SK-N-SH treated with all-trans-retinoic acid at 6 μM for 48 hours (cell line): ENCODE measurements at places on chromosomes 2 and 18.

- ATAC-seq: no peak
Measured at GRCh38 chr2:37886745-37887144, 38.3 kb upstream of the RMDN2 start.

- ATAC-seq: no peak
Measured at GRCh38 chr2:21194858-21195271, 71.1 kb downstream of the TDRD15 start.

- ATAC-seq: no peak
Measured at GRCh38 chr2:217283460-217283859, 423.6 kb upstream of the TNP1 start.

DNA sequence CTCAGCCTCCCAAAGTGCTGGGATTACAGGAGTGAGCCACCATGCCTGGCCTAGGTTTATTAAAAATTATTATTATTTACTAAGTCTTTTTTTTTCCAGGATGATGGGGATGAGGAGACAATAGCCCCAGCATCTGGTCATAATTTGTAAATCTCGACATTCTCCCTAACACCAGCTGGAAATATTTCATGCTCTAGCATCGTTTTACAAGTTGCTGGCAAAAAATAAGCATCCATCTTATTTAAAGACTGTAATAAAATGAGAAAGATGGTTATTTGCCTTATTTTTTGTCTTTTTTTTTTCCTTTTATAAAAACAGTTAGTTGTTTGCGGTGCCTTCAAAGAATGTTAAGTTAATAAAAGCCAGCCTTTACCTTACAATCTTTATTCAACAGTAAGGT, 56.7 kb downstream of the SF3B1 start:
- ATAC-seq: no peak

DNA sequence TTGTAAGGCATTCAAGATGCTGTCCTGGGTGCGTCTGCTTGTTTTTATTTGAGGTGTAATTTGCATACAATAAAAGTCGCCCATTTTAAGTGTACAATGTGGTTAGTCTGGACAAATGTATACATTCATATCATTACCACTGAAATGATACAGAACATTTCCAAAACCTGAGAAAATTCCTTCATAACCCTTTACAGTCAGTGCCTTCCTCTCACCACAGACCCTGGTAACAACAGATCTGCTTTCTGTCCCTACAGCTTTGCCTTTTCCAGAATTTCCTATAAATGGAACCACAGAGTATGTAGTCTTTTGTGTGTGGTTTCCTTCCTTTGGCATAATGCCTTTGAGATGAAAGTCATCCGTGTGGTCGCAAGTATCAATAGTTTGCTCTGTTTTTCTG, 45.8 kb upstream of the NFU1 start:
- ATAC-seq: no peak

- peak; percentile 87 for ATAC-seq
Measured at GRCh38 chr2:144801766-144802165, 281.8 kb upstream of the ZEB2 start.

GRCh38 chr2:159807183-159808031, 9.4 kb upstream of the CD302 start:
- peak; percentile 81 for ATAC-seq

GRCh38 chr2:173054466-173054865, 21.2 kb upstream of the MAP3K20 start:
- ATAC-seq: peak; percentile 70

DNA sequence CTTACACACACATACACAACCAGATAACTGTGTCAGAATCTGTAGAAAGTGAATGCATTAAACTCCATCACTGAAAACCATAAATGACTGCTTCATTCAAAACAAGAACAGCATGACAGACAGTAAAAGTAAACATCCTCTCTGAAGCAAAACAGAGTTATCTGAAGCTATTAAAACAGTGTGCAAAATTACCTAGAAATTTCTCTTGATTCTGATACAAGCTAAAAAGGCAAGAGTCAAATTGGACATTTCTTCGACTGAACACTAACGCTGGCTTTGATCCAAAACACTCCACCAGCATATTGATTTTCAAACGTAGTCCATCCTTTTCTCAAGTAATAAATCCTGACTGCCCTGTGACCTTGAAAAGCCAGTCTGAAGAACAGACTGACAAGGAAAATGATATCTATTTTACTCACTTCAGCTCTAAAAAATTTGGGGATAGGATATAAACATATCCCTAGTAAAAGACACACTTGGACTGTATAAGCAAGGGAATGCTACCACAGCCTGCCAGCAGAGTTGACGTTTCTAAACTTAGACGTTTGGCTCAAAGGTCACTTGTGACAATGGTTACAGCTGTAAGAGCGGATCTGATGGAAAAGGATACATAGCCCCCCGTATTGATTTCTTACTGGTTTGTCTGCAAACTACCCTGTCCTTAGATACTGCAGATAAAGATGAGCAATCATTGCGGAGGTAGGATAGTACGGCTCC, 128.9 kb upstream of the ITGB6 start:
- no peak for ATAC-seq

DNA sequence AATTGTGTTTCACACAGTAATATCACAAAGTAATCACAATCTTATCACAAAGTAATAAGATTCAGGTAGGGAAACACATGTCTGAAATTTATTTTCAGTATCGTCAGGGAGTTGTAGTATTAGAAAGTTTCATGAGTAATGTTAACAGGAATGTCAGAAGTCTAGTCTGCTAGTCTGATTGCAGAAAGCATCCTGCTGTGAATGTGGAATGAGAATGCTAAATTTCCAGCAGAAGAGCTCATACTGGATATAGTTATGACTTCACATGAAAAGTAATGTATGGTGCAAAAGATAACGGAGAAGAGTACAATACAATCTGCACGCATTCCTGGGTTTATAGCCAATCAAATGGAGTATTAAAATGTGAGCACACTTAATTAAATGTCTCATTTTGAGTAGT, 494.7 kb upstream of the SETBP1 start:
- peak; percentile 82 for ATAC-seq

GRCh38 chr2:3071685-3072263, 305.8 kb downstream of the EIPR1 start:
- ATAC-seq: no peak

DNA sequence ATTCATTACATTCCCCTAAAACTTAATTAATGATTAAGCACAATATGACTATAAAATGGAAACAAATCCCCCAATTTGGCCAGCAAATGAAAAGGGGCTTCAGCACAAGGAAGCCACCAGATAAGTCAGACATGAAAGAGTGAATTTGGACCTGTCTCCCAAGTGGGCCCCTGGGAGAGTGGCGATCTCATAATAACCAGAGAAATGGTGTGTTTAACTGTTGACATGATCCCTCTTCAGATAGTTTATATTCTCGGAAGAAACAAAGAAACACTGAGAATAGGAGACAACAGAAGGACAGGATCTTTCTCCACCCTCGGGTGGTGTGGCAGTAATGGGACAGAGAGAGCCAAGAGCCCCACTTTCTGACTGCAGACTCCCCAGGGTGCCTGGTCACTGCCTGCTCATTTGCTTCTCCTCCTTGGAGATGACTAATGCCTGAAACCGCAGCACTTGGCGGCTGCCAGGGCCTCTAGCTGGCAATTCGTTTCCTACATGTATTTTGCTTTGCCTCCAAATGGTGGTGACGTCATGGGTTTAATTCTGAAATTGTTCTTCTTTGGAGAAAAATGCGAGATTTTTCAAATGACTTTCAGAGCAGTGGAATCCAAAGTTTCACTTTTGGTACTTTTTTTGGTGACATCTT, 46.4 kb upstream of the SPP2 start:
- ATAC-seq: peak; percentile 99

- ATAC-seq: peak; percentile 62
Measured at GRCh38 chr2:169361706-169362117, 622 bp downstream of the LRP2 start.
